Activated CD4-positive, alpha-beta T cell treated with anti-CD3 and anti-CD28 coated beads, Interleukin-2, amount 10 ng/mL, durations not matched to agents 7 days and 5 days (primary cell): ENCODE measurements at places on chromosomes 4 and X.

DNA sequence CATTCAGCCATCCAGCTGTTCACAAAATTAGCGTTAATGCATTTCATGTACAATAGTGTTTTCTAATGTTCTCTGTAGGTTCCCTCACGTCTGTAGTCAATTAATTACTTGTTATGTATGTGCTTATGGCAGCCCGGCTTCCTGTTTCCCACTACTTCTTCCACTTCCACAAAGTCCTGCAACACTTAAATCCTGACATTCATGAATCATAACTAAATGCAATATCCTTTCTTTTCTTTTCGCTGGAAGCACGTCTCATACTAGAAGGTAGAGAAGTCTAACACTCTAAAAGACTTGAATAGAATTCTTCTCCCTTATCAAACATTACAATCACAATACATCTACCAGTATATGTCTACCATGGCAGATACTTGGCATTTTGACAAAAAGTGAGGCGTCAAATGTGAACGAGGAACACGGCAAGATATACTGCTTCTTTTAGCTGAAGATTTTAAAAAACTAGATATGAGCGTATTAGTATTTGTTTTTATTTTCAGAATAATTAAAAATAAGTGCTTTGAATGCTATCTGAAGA lies 239.0 kb upstream of the DIAPH2 start:
- H3K27ac ChIP-seq: no peak overlapping the region
- H3K4me1 ChIP-seq: no peaks in the 10 kb centered on the region
- peaks cover 3% of the 10 kb centered on the region for H3K27me3 ChIP-seq
- no peaks in the 10 kb centered on the region for H3K36me3 ChIP-seq
- DNase-seq: no peak

DNA sequence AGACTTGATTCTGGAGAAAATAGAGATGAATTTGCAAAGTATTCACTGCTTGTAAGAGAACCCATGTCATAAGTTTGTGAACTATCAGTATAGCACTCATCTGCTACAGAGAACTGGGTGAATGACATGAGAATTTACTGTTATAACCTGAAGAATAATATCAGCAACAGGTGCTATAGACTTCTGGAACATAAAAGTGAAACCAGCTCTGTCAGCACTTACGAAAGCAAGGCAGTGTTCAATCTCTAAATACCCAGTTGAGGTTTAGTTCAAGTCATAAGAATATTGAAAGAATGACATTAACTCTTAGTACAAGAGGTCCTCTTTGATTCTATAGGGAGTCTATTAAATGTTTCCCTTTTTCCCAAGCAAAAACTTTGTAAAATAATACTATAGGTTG lies 232.9 kb upstream of the ANKRD50 start:
- no peaks in the 10 kb centered on the region for H3K27me3 ChIP-seq
- no peaks in the 10 kb centered on the region for H3K4me1 ChIP-seq
- H3K36me3 ChIP-seq: no peaks in the 10 kb centered on the region
- DNase-seq: no peak

DNA sequence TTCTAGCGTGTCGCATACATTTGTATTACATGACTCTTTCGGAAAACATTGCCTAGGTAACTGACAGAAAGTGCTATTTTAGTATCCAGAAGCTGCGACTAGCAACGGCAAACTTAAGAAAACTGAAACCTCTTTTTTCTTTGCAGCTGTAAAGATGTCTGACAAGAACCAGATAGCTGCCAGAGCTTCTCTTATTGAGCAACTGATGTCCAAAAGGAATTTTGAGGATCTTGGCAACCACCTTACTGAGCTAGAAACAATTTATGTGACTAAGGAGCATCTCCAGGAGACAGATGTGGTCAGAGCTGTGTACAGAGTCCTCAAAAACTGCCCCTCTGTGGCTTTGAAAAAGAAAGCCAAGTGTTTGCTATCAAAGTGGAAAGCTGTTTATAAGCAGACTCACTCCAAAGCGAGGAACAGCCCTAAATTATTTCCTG lies 9.4 kb downstream of the TCEANC start:
- DNase-seq: no peak
- H3K36me3 ChIP-seq: peaks cover 38% of the 10 kb centered on the region
- peak overlapping the region; percentile 54 for H3K27ac ChIP-seq
- H3K4me3 ChIP-seq: no peak overlapping the region
- H3K27me3 ChIP-seq: no peaks in the 10 kb centered on the region
- H3K4me1 ChIP-seq: peaks cover 15% of the 10 kb centered on the region

DNA sequence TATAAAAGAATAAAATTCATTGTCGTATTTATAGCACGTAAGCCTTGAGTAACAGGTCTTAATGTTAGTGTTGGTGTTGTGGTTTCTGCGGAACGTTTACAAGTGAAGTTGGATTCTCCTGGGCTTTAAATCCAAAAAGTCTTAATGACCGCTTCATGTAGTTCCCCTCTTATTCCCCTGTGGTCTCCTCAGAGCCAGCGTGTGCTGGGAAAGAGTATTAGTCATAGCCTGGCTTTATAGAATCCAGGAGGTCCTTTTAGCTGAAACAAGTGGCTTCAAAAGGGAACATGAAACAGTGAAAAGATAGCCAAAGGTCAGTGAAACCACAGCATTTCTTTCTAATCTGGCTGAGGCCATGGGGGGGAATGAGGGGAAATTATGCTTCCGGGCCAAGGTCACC lies 79.1 kb downstream of the CLCN4 start:
- no peak overlapping the region for H3K4me3 ChIP-seq
- no peak for DNase-seq
- H3K4me1 ChIP-seq: no peaks in the 10 kb centered on the region
- H3K36me3 ChIP-seq: no peaks in the 10 kb centered on the region
- H3K27me3 ChIP-seq: no peaks in the 10 kb centered on the region
- no peak overlapping the region for H3K27ac ChIP-seq

- no peak for DNase-seq
- peaks cover 20% of the 10 kb centered on the region for H3K27me3 ChIP-seq
- H3K36me3 ChIP-seq: no peaks in the 10 kb centered on the region
- H3K27ac ChIP-seq: no peak overlapping the region
- H3K4me3 ChIP-seq: no peak overlapping the region
These were observed 144.9 kb downstream of the FHIP1A start for GRCh38 chr4:151553874-151554273.

DNA sequence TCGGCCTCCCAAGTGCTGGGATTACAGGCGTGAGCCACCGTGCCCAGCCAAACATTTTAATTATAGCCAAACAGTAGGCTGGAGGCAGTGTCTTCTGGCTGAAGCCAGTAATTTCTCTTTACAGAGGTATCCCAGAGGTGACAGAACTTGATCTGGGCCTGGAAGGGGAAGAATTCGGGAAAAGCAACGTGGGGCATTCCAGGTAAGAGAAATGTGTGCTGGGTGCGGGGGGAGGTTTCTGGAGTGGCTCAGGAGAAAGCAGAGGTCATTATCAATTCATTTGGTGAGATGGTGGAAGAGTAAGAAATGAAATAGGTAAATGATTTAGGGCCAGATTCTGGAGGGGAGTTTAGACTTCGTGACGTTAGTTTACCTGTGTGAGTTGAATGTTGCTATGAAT lies 2.4 kb downstream of the PRIMPOL start:
- no peak overlapping the region for H3K27ac ChIP-seq
- no peak for DNase-seq
- H3K4me1 ChIP-seq: peaks cover 41% of the 10 kb centered on the region
- H3K4me3 ChIP-seq: no peak overlapping the region
- peaks cover 32% of the 10 kb centered on the region for H3K36me3 ChIP-seq
- no peaks in the 10 kb centered on the region for H3K27me3 ChIP-seq

GRCh38 chrX:115098897-115099296 lies 81.5 kb upstream of the IL13RA2 start:
- DNase-seq: no peak
- H3K4me3 ChIP-seq: no peak overlapping the region
- no peaks in the 10 kb centered on the region for H3K27me3 ChIP-seq
- H3K4me1 ChIP-seq: no peaks in the 10 kb centered on the region
- no peaks in the 10 kb centered on the region for H3K36me3 ChIP-seq
